CD4-positive, alpha-beta T cell treated with Interleukin-6 for 4 hours (primary cell): ENCODE measurements at places on chromosomes 2 and 18.

DNA sequence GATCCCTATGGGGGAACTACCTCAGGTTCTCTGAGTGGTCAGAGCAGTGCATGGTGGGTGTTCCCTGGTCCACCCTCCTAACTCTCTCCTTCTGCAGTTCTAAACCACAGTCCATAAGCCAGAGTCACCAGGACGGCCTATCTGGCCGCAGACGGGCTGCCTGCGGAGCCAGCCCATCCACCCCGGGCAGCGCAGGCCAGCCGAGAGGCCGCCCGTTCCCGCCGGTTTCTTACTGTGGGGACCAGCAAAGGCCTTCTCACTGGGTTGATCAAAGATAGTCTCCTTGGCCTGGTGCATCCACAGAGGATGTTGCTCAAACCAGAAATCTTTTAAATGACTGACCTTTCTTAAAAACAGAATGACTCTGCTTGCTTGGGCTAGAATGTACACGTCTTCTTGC is 9.6 kb upstream of the CHST10 start:
- DNase-seq, result no peak

- no peak for DNase-seq
Measured at GRCh38 chr18:31217038-31217849, 54.6 kb upstream of the DSC1 start.

- DNase-seq, result no peak
Measured at GRCh38 chr2:236158969-236159777, 9.0 kb downstream of the GBX2 start.

DNA sequence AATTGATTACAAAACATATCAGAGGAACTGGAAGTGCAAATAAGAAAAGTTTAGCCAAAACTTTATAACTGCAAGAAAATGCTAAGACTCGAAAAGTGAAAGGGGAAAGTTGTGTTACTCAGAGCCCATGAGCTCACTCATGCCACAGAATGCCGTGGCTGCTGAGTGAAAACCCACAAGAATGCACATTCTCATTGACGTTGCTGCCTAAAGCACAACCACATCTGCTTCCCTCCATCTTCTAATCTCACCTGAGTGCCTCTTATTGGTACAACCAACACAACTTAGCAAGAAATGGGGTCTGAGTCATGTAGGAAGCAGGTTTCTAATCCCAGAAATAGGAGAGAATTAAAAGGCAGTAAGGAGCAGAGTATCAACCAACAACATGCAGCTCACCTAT is 259.7 kb downstream of the LNPK start:
- DNase-seq, result no peak

GRCh38 chr2:21404827-21405625 is 281.3 kb downstream of the TDRD15 start:
- no peak for DNase-seq

GRCh38 chr2:37188570-37188969 is at the start of gene SULT6B1:
TSS of gene SULT6B1 (minus strand) at chr2:37188670. CDS start at chr2:37188640, 30 bp downstream.
- DNase-seq, result no peak
